MCF 10A (cell line): ENCODE measurements at places on chromosomes 6 and 20. TPM values are rescaled to one million over a fixed set of nuclear protein-coding genes. Genes with fewer than 3 reads are reported as not detected.

DNA sequence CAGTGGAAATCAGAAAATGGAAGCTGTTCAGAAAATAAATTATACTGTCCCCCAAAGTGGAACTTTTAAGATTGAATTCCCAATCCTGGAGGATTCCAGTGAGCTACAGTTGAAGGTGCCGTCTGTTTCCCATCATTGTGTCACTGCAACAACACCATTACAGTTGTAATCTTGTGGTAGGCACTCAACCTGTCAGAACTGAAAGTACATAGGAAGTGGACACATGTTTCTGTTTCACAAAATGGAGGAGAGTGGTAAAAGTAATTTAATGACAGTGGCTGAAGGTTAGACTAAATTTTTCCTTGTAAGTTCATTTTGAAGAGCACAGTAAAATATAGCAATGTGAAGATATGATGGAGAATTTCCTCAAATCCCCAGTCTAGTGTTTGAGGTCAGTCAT, 70.0 kb downstream of the CD109 start:
- peaks cover 13% of the 10 kb centered on the region for H3K4me1 ChIP-seq
- no peaks in the 10 kb centered on the region for H3K27me3 ChIP-seq
- no peak overlapping the region for H3K4me3 ChIP-seq

DNA sequence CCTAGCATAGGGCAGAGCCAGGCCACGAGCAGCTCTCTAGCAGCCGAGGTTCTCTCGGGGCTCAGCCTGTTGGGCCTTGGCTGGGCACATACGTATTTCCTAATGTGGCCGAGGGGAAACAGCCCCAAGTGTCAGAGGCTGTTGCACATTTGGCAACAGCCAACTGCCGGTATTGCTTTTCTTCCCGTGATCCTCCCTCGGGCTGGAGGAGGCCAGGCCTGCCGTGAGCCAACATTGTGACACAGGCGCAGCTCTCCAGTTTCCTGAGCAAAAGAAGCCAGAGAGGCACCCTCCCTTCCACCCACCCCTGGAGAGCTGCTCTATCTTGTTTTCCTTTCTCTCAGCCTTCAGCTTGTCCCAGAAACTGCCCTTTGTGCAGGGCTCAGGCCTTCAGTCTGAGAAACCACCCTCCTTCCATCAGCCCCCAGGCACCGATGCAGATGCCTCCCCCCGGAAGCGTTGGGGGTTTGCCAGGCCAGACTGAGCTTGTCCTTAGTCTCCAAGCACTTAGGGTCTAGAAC, 5.1 kb upstream of the BPI start:
- no peaks in the 10 kb centered on the region for H3K36me3 ChIP-seq
- H3K4me1 ChIP-seq, result no peaks in the 10 kb centered on the region
- H3K4me3 ChIP-seq, result no peak overlapping the region
- H3K27ac ChIP-seq, result no peak overlapping the region
- DNase-seq, result peak; percentile 19
- H3K27me3 ChIP-seq, result peaks cover 36% of the 10 kb centered on the region

DNA sequence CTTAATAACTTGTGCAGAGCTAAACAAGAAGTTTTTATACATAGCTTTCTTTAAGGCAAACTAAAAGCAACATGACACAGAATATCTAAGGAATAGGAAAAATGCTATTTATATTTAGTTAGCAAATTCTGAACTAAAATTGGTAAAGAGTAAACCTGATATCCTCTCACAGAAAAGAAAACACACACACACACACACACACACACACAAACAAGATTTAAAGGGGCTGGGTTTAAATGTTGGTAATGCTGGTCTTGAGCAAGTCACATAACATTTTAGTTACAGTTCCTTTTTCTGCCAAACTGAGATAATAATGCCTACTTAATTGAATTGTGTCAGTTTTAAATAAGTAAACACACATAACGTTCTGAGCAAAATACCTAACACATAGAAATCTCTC, 1.6 kb downstream of the TRDN start:
- no peak overlapping the region for H3K4me3 ChIP-seq
- no peak overlapping the region for H3K27ac ChIP-seq
- DNase-seq, result no peak
- peaks cover 92% of the 10 kb centered on the region for H3K27me3 ChIP-seq
- H3K4me1 ChIP-seq, result no peaks in the 10 kb centered on the region
- no peaks in the 10 kb centered on the region for H3K36me3 ChIP-seq

GRCh38 chr20:258269-258858, 840 bp downstream of the DEFB132 start:
- no peak for DNase-seq
- no peaks in the 10 kb centered on the region for H3K4me1 ChIP-seq

GRCh38 chr6:108961985-108962384, 113.8 kb downstream of the ARMC2 start:
- H3K27ac ChIP-seq, result peak overlapping the region; percentile 19
- no peaks in the 10 kb centered on the region for H3K27me3 ChIP-seq
- H3K4me3 ChIP-seq, result no peak overlapping the region
- peaks cover 23% of the 10 kb centered on the region for H3K4me1 ChIP-seq
- no peak for DNase-seq

The PPP1R16B gene
- not detected in 2 replicates for total RNA-seq

DNA sequence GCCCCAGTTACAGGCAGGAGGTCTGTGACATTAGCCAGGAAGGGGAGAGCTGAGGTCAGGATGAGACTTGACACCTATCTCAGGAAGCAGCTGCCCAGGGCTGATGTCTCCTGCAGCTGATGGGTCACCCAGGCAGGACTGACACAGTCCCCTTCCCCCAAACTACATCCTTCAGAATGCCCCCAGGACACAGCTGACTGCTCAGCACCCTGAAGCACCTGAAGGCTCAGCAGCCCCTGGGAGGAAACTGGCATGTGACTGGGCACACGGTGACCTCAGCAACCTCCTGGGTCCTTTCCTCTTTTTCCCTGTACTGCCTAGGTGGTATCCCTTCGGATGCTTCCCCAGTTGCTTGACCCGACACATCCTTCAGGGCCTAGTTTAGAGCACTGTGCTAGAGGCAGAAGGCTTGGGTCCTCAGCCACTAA, 1.9 kb downstream of the SDC4 start:
- H3K27me3 ChIP-seq, result no peaks in the 10 kb centered on the region
- peak overlapping the region; percentile 93 for H3K27ac ChIP-seq
- H3K36me3 ChIP-seq, result no peaks in the 10 kb centered on the region
- no peak for DNase-seq

GRCh38 chr6:90328004-90328403, 31.4 kb upstream of the BACH2 start:
- H3K27me3 ChIP-seq, result no peaks in the 10 kb centered on the region
- H3K36me3 ChIP-seq, result no peaks in the 10 kb centered on the region
- H3K4me3 ChIP-seq, result no peak overlapping the region
- H3K27ac ChIP-seq, result no peak overlapping the region
- DNase-seq, result peak; percentile 26

DNA sequence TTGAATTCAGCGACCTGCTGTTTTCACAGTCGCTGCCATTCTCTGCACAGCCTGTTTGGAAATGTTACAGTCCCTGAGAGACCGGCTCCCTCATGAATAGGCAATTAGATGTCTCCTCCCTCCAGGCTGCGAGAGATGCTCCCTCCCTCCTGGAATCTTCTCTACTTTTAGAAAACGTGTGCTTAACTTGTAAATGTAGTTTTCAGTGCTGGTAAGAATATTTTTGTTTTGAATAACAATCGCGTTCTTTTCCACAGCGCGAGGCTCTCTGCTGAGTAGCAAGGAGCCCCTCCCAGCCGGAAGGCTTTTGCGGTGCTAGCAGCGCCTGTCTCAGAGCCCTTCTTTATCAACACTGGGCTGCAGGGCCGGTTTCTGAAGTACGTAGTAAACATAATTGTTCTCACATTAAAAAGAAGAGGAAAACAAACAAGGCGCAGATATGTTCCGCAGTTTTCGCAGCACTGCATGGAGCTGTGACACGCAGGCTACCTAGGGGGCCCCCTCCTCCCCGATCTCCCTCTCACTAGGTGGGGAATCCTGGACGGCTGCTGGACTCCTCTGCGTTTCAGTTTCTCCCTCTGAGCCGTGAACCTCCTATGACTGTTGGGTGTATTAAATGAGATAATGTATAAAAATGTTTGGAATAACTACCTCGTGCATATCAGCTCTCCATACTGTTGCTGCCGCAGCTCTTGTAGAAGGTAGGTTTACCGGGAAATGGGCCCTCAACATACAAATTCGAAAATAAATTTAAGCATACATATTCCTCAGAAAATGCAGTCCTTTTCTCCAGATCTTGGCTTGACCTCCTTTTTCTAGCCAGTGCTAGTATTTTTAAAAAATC, 79.0 kb upstream of the SPACA1 start:
- H3K4me1 ChIP-seq, result no peaks in the 10 kb centered on the region
- no peak overlapping the region for H3K27ac ChIP-seq
- no peaks in the 10 kb centered on the region for H3K27me3 ChIP-seq

- H3K36me3 ChIP-seq, result no peaks in the 10 kb centered on the region
- H3K27me3 ChIP-seq, result no peaks in the 10 kb centered on the region
- no peaks in the 10 kb centered on the region for H3K4me1 ChIP-seq
- no peak for DNase-seq
- H3K27ac ChIP-seq, result no peak overlapping the region
- no peak overlapping the region for H3K4me3 ChIP-seq
Observed at GRCh38 chr6:37155394-37156312, 14.3 kb upstream of the PIM1 start.

DNA sequence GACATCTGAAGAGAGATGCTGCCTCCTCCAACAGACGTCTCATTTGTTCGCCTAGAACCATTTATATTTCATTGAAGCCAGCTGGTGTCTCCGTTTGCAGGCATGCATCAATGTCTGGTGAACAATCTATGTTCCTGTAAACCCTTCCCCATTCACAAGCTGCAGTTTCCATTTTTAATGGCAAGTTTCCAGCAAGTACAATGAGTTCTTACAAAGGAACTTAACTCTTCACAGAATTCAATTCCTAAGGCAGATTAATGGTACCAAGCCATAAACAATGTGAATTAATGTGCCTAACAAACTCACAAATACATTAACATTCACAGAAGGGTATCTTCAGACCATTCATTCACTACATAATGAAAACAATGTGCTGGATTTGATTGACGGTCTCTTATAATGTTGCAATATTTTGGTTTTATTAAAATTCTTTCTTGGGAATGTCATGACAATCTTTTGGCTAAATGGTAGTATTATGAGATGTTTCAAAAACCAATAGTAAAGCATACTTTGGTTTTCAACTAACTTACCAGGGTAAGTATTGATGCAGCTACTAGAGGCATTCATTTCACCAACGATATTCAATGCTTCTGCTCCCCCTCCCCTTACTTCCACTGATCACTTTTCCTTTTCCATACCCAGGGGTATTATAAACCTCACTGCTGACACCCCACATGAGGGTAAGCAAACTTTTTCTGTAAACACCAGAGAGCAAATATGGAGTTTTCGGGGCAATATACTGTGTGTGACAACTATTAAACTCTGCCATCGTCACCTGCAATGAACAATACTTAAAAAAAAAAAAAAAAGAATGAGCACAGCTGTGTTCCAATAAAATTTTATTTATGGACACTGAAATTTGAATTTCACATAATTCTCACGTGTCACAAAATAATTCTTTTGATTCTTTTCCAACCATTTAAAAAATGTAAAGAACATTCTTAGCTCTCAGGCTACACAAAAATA, 4.2 kb downstream of the AKIRIN2 start:
- H3K27me3 ChIP-seq, result no peaks in the 10 kb centered on the region
- peak overlapping the region; percentile 33 for H3K27ac ChIP-seq
- peak; percentile 57 for DNase-seq
- peaks cover 15% of the 10 kb centered on the region for H3K4me1 ChIP-seq

The STX7 gene
- 31.3 and 33.0 TPM in 2 replicates for total RNA-seq

- DNase-seq, result peak; percentile 90
- H3K27me3 ChIP-seq, result no peaks in the 10 kb centered on the region
- peaks cover 13% of the 10 kb centered on the region for H3K4me1 ChIP-seq
Observed at GRCh38 chr20:47493175-47493962, 8.3 kb upstream of the NCOA3 start.

The BACH2 gene
- 7.5 and 9.9 TPM in 2 replicates for total RNA-seq

GRCh38 chr6:94095961-94096360, 676.6 kb upstream of the EPHA7 start:
- no peak overlapping the region for H3K27ac ChIP-seq
- no peaks in the 10 kb centered on the region for H3K36me3 ChIP-seq
- peaks cover 47% of the 10 kb centered on the region for H3K27me3 ChIP-seq
- no peaks in the 10 kb centered on the region for H3K4me1 ChIP-seq

GRCh38 chr6:66926060-66926459, 1219.0 kb upstream of the EYS start:
- no peaks in the 10 kb centered on the region for H3K36me3 ChIP-seq
- no peak overlapping the region for H3K27ac ChIP-seq
- H3K27me3 ChIP-seq, result no peaks in the 10 kb centered on the region
- H3K4me1 ChIP-seq, result peaks cover 13% of the 10 kb centered on the region

DNA sequence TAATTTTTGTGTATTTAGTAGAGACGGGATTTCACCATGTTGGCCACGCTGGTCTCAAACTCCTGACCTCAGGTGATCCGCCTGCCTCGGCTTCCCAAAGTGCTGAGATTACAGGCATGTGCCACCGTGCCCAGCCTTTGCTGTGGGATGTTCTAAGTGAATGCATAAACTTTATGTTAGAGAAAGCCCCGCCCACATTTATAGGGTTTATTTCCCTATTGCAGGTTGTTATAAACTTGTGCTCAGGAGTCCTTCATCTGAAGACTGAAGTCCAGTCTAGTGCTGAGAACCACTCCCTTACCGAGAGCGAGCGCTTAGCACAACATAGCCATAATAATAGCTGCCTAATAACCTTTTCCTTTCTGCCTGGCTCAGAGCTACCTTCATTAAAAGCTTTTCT, 75.4 kb upstream of the ZNF217 start:
- H3K36me3 ChIP-seq, result no peaks in the 10 kb centered on the region
- H3K27me3 ChIP-seq, result no peaks in the 10 kb centered on the region
- no peaks in the 10 kb centered on the region for H3K4me1 ChIP-seq
- H3K27ac ChIP-seq, result no peak overlapping the region

- H3K4me3 ChIP-seq, result no peak overlapping the region
- no peak overlapping the region for H3K27ac ChIP-seq
- no peaks in the 10 kb centered on the region for H3K27me3 ChIP-seq
- H3K36me3 ChIP-seq, result no peaks in the 10 kb centered on the region
- no peak for DNase-seq
Observed at GRCh38 chr6:138025528-138025978, 81.7 kb downstream of the PERP start.

DNA sequence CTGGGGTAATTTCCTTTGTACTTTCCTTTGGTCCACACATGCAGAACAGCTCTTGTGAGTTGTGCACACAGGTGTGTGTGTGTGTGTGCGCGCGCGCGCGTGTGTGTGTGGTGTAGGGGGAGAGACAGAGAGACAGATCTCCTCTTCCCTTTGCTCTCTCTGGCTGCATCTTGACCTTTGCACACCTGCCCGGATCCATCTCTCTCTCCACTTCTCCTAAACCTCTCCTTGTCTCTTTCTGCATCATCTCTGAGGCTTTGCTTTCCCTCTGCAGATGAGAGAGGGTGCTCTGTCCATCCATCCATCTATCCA, 67.0 kb downstream of the SRC start:
- no peak overlapping the region for H3K4me3 ChIP-seq
- DNase-seq, result no peak
- H3K4me1 ChIP-seq, result no peaks in the 10 kb centered on the region
- no peak overlapping the region for H3K27ac ChIP-seq
- no peaks in the 10 kb centered on the region for H3K27me3 ChIP-seq
- no peaks in the 10 kb centered on the region for H3K36me3 ChIP-seq

The HSPA1L gene
- total RNA-seq, result 0.35 and 0.79 TPM in 2 replicates
